ENCODE measurements at places on chromosomes 1 and 21. TPM values are rescaled to one million over a fixed set of nuclear protein-coding genes. Genes with fewer than 3 reads are reported as not detected.

Gene KRTAP19-3
- total RNA-seq: not detected

Gene PODN
- total RNA-seq: not detected

Gene USF1
- 63.3 TPM for total RNA-seq

Gene FCGR1A
- total RNA-seq: not detected

Gene GPR3
- total RNA-seq: 3.3 TPM

Gene KCNA3
- 40.5 TPM for total RNA-seq

Gene KCNQ4
- total RNA-seq: 0.09 TPM

Gene KISS1
- total RNA-seq: not detected

Gene BMP8B
- 0.91 TPM for total RNA-seq

Gene LMX1A
- not detected for total RNA-seq

Gene NTNG1
- total RNA-seq: not detected

Gene GPR37L1
- not detected for total RNA-seq

Gene FCRL4
- total RNA-seq: not detected

Gene MTARC1
- total RNA-seq: not detected

Gene KRTAP21-2
- total RNA-seq: not detected

Gene SPRR1A
- total RNA-seq: not detected

Gene TGFB2
- not detected for total RNA-seq

Gene C1orf115
- 0.18 TPM for total RNA-seq

Gene PTPN22
- 57.7 TPM for total RNA-seq

Gene KCTD3
- 0.64 TPM for total RNA-seq

Gene TCHHL1
- total RNA-seq: not detected

Gene FCRL1
- total RNA-seq: not detected

Gene AMY1A
- total RNA-seq: not detected

Gene ERG
- not detected for total RNA-seq

Gene FMO3
- total RNA-seq: not detected

Gene GBP4
- total RNA-seq: 24.2 TPM

Gene VHLL
- 0.35 TPM for total RNA-seq

Gene ILF2
- total RNA-seq: 394 TPM

Gene TENT5C
- 3.7 TPM for total RNA-seq

Gene MATN1
- 0.91 TPM for total RNA-seq

Gene ARID4B
- total RNA-seq: 39.9 TPM

Gene ARHGEF16
- not detected for total RNA-seq

Gene BCL2L15
- 1.2 TPM for total RNA-seq

Gene F3
- total RNA-seq: 0.11 TPM

Gene ZNF124
- total RNA-seq: 21.0 TPM

Gene KCNE1
- total RNA-seq: 0.11 TPM

Gene SYTL1
- total RNA-seq: 24.2 TPM

Gene SPATA6
- 0.72 TPM for total RNA-seq

Gene ICOSLG
- total RNA-seq: 1.6 TPM

Gene UBR4
- 112 TPM for total RNA-seq

Gene ZNF648
- not detected for total RNA-seq

Gene FALEC
- total RNA-seq: not detected

Gene OLFM3
- total RNA-seq: not detected

Gene RWDD3
- 11.2 TPM for total RNA-seq

Gene UMODL1
- total RNA-seq: not detected

Gene RAB7B
- 0.48 TPM for total RNA-seq
